ENCODE measurements at places on chromosomes 7 and 10.

- DNase-seq, result no peak
Observed at GRCh38 chr7:149293338-149293737, 31.3 kb downstream of the ZNF783 start.

DNA sequence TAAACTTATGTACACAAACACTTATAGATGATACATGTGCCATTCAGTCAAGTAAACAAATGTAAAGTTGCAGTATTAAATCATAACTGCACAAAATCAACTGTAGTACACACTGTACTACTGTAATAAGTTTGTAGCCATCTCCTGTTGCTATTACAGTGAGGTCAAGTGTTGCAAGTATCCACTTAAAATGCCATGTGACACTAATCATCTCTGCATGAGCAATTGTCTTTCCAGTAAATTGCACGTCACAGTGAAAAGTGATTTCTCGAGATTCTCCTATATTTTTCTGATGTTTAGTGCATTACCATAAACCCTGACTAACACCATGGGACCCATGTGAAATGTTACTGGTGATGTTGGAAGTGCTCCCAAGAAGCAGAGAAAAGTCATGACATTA is 293.3 kb upstream of the SP4 start:
- no peak for DNase-seq

DNA sequence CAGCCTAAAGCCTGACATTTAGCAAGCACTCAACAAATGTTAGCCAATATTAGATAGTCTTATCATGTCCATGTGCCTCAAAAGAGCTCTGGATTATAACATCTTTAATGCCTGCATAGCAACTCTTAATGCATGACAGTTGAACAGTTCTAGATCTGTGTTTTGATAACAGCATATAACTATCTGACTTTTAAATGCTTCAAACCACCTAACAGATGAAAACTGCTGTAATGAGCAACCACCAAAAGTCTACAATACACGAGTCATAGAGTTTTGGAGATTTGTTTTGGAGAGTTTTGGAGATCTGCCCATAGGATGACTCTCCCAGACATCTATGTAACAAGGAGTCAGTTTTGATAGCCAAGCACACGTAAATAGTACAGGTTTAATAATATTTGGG is 227.3 kb downstream of the TWIST1 start:
- no peak for DNase-seq

GRCh38 chr7:132069306-132069705 is 507.0 kb downstream of the PLXNA4 start:
- no peak for DNase-seq

DNA sequence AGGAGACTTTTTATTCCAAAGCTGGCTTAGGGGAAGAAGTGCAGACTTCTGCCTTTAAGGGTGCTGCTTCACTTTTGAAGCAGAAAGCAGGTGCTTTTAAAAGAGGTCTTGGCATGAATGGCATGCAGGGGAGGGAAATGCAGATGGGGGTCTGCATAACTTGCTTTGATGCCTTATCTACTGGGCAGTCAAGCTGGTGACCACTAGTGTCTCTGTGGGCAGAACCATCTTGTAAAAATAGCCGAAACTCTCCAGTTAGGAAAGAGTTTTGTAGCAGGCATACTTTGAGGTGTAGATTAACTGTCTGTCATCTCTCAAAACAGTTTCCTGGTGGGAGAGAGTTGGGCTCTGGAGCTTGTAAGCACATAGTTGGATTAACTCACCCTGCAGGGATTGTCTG is 9.9 kb upstream of the CTNNA3 start:
- no peak for DNase-seq

DNA sequence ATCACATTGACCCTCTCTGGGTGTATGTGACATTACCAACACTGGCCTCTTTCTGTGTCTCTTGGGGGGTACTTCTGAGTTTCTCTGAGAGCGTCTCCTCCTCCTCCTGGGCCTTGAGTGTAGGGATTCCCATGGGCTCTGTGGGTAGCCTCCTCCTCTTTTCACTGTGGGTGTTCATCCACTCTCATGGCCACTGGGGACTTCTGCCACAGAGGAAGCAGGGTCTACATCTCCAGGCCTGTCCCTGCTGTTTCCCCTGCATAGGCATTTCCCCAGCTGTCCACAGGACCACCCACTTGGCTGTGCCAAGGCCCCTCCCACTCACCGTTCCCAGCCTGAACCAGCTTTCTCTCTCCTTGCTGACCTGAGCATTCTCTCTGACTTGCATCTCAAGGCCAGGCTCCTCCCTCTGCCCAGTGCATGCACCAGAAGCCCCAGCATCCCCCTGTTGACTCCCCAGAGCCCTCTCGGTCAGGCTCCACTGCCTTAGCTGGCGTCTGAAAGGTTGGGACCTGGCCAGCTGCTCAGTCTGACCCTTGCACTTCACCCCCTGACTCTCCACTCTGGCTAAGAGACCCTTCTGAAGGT is 487.6 kb downstream of the GLRX3 start:
- DNase-seq, result no peak

DNA sequence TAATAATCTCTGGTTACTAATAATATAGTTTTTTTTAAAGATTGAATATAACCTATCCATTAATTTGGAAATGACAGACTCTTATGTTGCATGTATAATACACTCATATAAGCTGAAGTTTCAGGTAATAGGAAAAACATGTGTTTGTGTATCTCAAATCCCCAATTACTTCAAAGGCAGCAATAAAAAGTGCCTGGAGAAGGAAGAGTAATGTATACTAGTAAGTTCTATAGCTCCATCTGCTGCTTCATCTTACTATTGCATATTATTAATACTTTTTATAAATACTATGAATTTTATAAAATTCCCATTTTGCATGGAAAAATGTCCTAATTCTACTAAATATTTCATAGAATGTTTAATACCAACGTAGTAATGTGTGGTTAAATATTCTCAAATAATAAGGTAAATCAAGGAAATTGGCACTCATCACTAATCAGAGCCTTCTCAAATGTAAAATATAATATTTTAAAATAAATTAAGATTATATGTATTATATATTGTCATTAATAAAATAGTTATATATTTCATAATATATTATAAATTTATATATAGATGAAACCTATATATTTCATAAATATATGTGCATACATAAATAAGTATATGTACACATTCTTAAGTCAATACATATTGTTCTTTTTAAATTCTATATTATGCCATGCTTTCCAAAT is 311.9 kb downstream of the HGF start:
- DNase-seq, result no peak

GRCh38 chr7:135168001-135168400 is 2.5 kb downstream of the CYREN start:
- no peak for DNase-seq

DNA sequence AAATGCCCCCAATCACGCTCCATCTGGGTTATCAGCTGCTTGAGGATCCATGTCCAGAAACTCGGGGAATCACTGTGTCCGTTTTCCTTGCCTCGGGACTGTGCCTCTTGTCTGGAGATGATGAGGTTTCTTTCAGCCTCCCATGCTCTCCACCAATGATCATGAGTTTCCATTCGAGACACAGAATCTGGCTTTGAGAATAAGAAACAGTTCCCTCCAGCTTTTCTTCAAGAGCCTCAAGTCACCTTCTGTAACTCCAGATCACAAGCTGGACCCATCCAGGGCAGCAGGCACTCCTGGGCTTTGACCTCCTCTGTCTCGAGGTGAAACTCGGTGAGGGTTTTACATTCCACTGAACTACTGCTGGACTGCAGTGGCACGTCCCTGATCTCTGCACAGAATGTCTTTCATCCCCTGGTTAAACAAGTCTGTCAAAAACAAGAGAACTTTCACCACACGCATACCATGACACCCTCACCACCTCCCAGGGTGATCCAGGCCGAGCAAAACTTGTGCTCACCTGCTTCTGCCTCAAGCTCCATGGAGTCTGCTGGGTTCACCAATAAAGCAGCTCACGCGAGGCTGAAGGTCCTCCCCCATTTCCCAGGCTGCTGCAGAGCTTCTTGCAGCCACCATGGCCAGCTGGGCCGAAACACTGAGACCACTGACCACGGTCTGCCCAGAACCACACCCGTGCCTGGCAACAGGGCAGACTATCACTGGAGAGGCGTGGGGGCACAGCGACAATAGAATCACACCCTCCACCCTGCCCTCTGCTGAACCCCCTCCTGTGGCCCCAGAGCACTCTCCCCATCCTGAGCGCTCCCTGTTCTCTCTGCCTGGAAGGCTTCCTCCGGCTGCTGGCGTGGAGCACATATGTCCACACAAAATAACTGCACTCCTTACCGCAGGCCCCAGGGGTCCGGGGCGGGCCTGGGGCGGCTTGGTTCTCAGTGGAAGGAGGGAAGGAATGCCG is 25.1 kb downstream of the MAT1A start:
- no peak for DNase-seq

GRCh38 chr10:84583501-84583900 is 255.1 kb downstream of the CCSER2 start:
- no peak for DNase-seq

GRCh38 chr7:29309041-29309854 is 114.7 kb downstream of the CHN2 start:
- DNase-seq, result no peak

- DNase-seq, result no peak
Observed at GRCh38 chr10:48943096-48943495, 3.5 kb upstream of the LRRC18 start.

DNA sequence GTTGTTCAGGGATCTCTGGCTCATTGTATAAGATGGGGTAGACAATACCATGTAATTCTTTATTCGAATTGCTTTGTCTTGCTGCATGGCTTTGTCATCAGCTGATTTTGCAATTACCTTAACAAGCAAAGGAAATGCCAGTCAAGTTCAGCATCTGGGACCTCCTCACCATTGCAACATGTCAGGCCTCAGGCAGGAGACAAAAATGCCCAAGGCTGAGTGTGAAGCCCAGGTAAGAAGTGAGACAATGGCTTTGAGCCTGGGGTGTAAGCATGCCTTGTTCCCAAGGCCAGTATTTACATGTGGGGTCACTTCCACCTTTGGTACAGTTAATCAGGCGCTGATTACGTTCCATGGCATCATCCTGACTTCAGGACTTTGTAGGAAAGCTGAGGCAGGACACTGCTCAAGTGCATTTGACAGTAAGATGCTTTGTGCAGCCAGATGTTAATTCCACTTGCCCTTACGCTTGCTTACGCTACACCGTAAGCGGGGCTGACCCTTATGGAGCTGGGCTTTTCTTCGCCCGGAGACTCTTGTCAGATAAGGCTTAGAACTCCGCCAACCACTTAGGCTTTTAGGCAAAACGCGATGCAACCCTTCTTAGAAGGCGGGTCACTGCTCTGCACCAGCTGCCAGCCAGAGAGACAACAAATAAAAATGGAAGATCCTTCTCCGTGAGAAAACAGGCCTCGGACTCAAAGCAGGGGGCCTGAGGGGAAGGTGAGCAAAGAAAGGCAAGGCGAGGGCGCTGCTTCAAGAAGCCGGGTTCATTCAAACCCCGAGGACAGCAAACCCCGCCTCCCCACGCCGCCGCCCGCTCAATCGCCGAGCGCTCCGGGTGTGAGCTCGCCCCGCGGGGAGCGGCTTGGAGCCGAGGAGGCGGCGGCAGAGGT is 1.3 kb upstream of the SP4 start:
- DNase-seq, result no peak

DNA sequence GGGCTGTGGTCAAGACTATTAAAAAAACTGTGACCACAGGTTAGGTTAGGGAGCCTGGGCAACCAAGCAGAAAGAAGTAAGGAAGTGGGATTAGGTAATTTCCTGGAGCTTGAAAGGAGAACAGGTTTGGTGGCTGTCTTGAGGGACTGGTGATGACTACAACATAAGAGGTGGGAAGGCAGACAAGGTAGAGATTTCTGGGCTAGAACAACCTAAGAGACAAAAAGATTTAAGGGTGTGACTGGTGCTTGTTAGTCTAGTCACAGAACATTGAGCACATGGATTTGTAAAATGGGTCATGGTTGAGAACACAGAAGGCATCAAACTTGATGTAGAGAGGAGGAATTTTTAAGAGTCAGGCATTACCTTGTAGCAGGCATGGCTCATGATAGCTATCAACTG is 123.7 kb upstream of the ASAH2 start:
- DNase-seq, result no peak

DNA sequence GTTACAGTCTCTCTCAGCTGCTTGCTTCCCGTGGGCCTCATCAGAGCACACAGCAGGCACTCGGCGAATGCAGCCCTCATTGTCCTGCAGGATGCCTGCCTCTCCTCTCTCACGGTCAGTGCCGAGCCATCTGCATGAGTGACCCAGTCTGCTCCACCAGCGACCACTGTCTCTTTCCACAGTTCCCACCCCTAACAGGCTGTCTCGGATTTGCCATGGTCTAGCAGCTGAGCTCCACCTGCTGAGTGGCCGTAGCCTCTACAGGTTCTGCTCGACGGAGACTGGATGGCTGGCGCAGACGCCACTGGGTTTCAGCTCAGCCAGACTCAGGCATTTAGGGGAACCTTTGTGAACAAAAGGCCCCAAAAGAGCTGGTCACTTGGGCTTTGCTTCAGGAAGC is 209.4 kb upstream of the FOXK1 start:
- no peak for DNase-seq

DNA sequence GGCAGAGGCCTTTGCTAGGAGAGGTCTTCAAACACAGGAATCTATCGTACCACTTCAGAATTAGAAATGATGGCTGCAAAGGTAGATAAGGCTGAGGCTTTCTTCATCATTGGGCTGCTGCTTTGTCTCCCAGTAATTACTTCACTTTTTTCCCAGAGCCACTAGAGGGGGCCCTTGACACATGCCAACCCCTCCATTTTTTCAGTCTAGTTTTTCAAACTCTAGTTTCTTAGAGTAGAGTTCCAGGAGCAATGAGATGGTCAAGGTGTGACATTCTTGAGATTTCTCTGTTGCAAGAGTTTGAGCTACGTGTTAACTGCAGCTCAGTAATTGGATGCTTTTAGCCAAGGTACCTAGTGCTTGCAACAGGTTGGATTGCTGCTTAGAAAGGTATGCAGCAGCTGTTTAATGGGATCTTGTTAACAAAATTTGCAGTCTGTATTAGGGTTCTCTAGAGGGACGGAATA is 33.8 kb upstream of the RBM20 start:
- peak; percentile 52 for DNase-seq

- DNase-seq, result no peak
Observed at GRCh38 chr7:8442051-8442813, 8.8 kb downstream of the NXPH1 start.

DNA sequence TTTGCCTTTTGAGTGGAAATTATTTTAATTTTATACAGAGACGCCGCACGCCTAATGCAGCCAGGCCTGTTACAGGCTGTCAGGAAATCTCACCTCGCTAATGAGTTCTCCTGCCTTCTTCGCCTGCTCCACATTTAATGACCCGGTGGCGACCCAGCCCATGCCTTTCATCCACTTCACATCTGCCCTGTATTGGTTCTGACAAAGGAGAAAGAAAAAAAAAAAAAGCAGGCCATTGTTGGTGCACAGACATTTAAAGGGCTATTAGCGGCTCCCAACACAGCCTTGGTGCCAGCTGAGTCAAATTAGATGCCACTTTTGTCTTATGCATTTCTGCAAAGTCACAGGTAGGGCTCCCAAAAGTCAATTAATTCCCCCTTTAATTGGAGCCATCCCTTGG is 43.3 kb downstream of the NRAP start:
- DNase-seq, result no peak

DNA sequence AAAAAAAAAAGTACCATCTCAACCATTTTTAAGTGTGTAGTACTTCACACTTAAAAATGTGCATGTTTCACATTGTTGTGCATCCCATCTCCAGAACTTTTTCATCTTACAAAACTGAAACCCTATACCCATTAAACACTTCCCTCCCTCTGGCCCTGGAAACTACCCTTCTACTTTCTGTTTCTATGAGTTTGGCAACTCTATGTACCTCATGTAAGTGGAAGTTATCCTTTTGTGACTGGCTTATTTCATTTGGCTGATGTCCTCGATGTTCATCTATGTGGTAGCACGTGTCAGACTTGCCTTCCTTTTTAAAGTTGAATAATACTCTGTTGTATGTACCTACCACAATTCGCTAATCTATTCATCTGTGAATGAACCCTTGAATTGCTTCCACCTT is 12.2 kb downstream of the KCNMA1 start:
- no peak for DNase-seq

- DNase-seq, result no peak
Observed at GRCh38 chr7:117582219-117582704, 102.4 kb downstream of the CFTR start.

Data from stimulated activated CD4-positive, alpha-beta T cell treated with anti-CD3 and anti-CD28 coated beads, TNF-alpha, amount 100 ng/mL, for 24 hours (primary cell).